ENCODE measurements at places on chromosomes 16 and 17.

DNA sequence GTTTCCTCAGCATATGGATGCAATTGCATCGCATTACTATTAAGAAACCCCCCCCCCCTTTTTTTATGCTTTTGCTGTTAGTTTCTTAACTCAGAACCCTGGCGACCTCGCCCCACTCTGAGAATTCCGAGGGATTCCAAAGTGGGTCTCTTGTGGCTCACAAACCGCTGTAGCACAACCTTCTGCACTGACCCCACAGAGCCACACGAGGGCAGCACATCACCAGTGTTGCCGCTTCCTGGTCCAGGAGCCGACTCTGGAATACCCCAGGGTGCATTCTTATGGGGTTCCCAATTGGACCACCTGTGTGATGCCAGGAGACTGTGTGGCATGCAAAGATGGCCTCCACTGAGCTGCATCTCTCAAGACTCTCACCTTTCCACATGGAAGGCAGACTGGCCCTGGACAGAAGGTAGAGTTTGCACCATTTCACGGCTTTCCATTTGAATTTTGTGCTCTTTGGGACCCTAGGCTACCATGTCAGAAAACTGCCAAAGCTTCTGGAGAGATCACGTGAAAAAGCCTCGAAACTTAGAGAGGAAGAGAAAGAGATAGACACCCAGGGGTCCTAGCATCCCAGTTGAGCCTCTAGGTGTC, 432.7 kb upstream of the ASIC2 start:
- DNase-seq = peak; percentile 44

GRCh38 chr16:56600398-56600999, 7.9 kb upstream of the MT2A start:
- DNase-seq = peak; percentile 61

DNA sequence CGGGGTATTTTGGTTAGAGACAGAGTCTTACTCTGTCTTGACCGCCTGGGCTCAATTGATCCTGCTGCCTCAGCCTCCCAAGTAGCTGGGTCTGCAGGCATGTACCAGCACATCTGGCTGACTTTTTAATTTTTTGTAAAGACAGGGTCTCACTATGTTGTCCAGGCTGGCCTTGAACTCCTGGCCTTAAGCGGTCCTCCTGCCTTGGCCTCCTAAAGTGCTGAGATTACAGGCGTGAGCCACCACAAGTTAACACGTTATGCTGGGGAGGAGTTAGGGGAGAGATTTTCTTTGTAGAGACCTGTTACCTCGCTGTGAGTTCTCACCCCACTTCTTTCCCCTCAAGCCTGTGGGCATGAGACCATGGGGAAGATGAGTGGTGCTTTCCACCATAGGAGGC, 1.8 kb upstream of the CES4A start:
- no peak for DNase-seq

- DNase-seq = peak; percentile 24
These were observed 8.4 kb upstream of the MED9 start for GRCh38 chr17:17468217-17469010.

GRCh38 chr17:64281962-64282752, 19.1 kb upstream of the TEX2 start:
- DNase-seq = peak; percentile 89

GRCh38 chr17:38798614-38799500, 499 bp downstream of the PIP4K2B start:
- peak; percentile 64 for DNase-seq

- no peak for DNase-seq
These were observed 94.0 kb downstream of the CACNG1 start for GRCh38 chr17:67138392-67138791.

- DNase-seq = no peak
These were observed 8.1 kb downstream of the SMIM5 start for GRCh38 chr17:75641343-75641742.

GRCh38 chr17:40816569-40816968, 5.8 kb downstream of the KRT10 start:
- no peak for DNase-seq

DNA sequence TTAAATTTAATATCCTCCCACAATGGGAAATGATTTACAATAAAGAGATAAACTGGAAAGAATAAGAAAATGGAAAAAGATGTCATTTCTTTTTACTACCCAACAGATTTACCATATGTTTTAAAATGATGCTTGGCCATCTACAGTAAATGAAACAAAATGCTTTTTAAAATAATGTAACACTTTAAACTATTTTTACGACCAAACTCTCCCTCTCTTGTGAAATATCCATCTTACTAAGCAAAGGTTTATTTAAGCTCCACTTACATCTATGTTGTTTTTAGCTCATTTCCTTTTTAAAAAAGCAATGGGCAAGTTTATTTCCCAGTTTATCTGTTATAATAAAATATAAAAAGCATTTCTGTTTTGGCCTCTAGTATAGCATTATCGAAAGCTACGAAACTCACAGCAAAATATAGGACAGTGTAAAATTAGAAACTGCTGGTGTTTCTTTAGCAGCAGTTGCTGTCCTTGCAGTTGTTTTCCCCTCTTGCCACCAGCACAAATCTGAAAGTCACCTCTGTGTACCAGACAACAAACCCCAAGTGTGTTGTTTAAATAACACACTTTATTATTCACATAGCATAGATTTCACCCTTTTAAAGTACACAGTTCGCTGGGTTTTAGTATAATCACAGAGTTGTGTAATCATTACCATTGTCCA, 195.1 kb downstream of the CDRT15L2 start:
- DNase-seq = no peak

GRCh38 chr16:86747761-86748160, 169.4 kb downstream of the FOXL1 start:
- DNase-seq = peak; percentile 48

DNA sequence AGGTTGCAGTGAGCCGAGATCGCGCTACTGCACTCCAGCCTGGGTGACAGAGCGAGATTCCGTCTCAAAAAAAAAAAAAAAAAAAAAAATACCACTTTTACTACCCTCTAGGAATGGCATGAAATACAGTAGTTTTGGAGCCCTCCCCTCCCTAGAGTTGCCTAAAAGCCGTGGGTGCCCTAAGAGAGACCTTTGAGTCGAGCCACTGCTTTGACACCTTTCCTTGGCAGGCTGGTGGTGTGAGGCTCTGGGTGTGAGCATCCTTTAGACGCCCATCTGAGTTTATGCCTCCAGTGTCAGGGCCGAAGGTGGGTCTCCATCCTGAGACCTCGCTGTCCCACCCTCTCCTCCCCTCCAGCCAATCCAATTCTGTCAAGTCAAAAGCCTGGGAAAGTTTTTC, 46.2 kb downstream of the RAP1GAP2 start:
- DNase-seq = no peak

GRCh38 chr17:74190154-74190553, 13.3 kb upstream of the RPL38 start:
- DNase-seq = peak; percentile 83

DNA sequence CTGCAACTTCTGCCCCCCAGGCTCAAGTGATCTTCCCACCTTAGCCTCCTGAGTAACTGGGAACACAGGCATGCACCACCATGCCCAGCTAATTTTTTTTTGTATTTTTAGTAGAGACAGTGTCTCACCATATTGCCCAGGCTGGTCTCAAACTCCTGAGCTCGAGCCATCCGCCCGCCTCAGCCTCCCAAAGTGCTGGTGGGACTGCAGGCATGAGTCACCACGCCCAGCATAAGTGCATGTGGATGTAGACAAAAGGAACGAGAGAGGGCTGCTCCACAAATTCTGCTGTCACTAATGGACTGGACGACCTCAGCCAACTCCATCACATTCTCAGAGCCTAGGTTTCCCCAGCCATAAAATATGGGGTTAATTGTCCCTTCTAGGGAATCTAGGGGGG, 7.7 kb upstream of the SP2 start:
- DNase-seq = no peak

GRCh38 chr16:49952386-49952785, 72.6 kb upstream of the CNEP1R1 start:
- peak; percentile 46 for DNase-seq

DNA sequence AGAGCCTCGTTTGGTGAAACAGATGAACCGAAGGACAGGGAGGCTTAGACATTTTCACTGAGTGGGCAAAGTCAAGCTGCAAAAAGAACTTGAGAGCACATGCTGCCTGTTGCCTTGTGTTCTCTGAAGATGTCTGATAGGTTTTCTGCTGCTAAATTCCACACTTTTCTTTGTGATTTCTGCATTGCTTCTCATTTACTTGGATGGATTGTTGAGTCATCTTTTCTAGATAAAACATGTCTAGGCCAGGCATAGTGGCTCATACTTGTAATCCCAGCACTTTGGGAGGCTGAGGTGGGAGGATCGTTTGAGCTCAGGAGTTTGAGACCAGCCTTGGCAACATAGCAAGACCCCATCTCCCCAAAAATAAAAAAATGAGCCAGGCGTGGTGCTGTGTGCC, 80.4 kb upstream of the CLEC18A start:
- DNase-seq = no peak

- DNase-seq = no peak
These were observed 32.5 kb upstream of the CDH11 start for GRCh38 chr16:65154321-65154720.

- no peak for DNase-seq
These were observed 43.8 kb downstream of the C16orf82 start for GRCh38 chr16:27110524-27110896.

DNA sequence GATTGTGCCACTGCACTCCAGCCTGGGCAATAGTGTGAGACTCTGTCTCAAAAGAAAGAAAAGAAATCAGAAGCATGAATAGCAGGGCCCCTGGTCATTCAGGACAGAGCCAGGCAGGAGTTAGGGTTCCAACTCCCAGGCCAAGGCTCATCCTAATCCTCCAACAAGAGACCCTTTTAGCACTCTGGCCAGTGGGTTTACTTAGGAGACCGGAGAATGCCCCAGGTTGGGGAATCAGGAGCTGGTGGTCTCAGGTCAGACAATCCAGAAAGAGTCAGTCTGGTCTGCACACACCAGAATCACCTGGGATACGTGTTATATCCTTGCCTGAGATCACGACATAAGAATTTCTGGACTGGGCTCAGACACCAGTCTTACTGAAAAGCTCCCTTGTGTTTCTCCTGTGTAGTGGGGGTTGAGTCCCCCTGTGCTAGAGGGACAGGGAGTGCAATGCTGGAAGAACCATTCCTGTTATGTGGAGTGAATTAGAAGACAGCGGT, 48.7 kb downstream of the CCDC42 start:
- no peak for DNase-seq

- DNase-seq = no peak
These were observed 9.8 kb downstream of the MSRB1 start for GRCh38 chr16:1933097-1933661.

- no peak for DNase-seq
These were observed 18.9 kb downstream of the CLTC start for GRCh38 chr17:59638553-59638952.

- DNase-seq = no peak
These were observed 42.0 kb downstream of the BAHCC1 start for GRCh38 chr17:81437191-81437651.

DNA sequence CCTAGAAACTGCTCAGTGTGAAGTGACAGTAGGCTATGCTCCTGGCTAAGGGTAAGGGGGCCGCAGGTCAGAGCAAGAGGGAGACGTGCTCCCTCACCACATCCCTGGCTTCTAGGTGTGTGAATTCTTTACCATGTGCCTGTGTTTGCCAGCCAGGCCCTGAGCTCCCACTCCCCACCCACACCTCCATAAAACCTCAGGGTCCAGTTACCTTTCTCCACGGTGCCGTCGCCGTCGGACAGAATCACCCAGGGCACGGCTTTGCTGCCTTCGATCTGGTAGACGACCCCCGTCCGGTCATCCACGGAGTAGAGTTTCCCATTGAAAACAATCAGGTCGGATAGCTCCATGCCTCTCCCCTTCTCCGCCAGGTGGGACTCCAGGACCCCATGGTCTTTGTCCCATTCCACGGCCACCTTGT, 12.8 kb downstream of the CANT1 start:
- DNase-seq = no peak

DNA sequence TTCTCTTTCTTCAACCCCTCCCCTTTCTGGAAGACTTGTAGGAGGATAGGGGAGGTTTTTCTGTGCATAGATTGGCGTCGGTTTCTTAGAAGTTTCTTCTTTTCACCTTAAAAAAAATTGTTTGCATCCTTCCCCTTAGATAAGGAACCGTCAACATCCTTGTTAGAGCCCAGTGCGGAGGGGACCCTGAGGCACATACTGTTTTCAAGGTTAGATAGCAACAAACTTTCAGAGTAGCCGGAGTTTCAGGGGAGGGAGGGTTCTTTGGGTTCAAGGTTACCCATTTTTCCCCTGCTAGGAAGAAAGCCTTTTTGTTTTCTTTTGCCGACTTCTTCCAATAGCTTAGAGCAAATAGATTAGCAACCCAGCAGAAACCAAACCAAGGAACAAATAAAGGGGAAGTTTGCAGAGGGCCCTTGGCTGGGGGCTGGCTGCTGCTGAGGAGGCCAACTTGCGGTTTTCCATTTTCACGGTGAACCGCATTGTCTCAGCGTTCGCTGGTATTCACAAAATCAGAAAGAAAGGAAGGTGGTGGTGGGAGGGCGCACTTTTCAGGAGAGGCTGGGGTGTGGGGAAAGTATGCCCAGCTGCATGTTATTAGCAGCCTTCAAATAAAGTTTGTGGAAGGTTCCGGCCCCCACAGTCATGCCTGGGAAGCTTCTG, 28.8 kb downstream of the MSI2 start:
- DNase-seq = no peak

GRCh38 chr16:86663685-86664521, 85.6 kb downstream of the FOXL1 start:
- no peak for DNase-seq

- no peak for DNase-seq
These were observed 22.9 kb downstream of the FAM20A start for GRCh38 chr17:68578236-68578635.

- DNase-seq = peak; percentile 38
These were observed 985 bp upstream of the FZD2 start for GRCh38 chr17:44556166-44556831.

GRCh38 chr17:29111816-29112499, 68.2 kb downstream of the MYO18A start:
- peak; percentile 80 for DNase-seq

GRCh38 chr17:45221081-45222013, at the start of gene FMNL1:
TSS of gene FMNL1 (plus strand) at chr17:45221885. CDS start at chr17:45222125, 240 bp downstream.
- DNase-seq = peak; percentile 22

- DNase-seq = no peak
These were observed 153.2 kb upstream of the CHMP6 start for GRCh38 chr17:80838311-80839025.

GRCh38 chr17:42221886-42222745, 27.8 kb upstream of the GHDC start:
- peak; percentile 89 for DNase-seq

- peak; percentile 77 for DNase-seq
These were observed 19.5 kb downstream of the ATP2A3 start for GRCh38 chr17:3944485-3945388.

GRCh38 chr16:79752396-79752795, 151.9 kb upstream of the MAF start:
- no peak for DNase-seq

DNA sequence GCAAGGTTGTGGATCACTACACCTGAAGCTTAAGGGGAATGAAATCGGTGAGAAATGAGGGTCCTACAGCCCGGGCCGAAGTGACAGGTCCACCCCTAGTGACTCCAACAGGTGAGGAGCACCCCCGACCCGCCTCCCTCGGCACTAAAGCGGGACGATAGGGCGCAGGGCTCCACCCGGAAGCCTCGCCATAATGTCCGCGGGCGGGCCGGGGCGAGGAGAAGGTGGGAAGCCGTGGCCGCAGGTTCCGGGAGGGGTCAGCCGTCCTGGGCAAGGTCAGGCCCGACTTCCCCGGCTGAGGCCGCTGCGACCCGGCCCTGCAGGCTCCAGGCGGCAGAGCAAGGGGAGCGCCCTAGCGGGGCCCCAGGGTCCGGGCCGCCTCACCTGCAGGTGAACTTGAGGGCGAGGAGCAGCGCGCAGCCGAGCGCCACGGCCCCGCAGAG, 543 bp downstream of the TXNDC11 start:
- DNase-seq = no peak

Measured in lung microvascular endothelial cell (primary cell).